ENCODE measurements at places on chromosomes 5 and 9. TPM values are rescaled to one million over a fixed set of nuclear protein-coding genes. Genes with fewer than 3 reads are reported as not detected.

GRCh38 chr5:55634209-55634805 lies 77.8 kb downstream of the SLC38A9 start:
- no peak for DNase-seq

The PTGES gene
- total RNA-seq: 27.4 TPM

The ITGA1 gene
- total RNA-seq: 2.7 TPM

DNA sequence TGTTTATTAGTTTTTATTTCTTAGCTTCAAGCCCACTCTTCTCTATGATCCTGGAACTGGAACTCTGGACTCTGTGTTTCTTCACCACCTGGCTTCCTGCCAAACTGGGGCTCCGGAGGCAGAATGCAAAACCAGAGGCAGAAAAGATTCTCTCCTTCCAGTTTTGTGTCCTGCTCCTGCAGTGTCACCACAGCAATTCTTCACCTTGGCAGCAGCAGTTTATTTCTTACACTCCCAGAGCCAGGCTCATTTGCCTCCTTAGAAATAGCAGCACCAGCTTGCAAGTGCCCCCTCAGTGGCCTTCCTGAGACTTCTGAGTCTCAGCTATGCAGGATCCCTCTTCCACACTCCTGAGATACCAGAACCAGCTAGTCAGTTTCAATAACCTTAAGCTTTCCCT lies 26.7 kb upstream of the CAMK4 start:
- no peak for DNase-seq

DNA sequence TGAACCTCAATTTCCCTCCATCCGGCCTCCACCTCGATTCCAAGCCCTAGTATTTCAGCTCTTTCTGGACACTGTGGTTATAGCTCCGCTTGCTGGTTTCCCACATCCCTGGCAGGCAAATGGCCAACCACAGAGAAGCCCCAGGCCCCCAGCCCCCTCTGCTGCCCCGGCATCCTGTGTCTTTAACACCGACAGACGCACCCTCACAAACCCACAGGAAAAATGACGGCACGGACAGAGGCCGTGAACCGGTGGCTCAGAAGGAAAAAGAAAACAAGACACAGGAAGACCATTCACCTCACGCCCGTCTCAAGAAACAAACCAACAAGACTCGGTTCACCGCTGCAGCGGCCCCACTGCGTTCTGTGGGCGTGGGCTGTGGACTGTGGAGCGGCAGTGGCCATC lies 1.5 kb upstream of the CLIC3 start:
- DNase-seq: no peak

GRCh38 chr5:159917994-159918393 lies 1.7 kb downstream of the ADRA1B start:
- DNase-seq: no peak

The AMACR gene
- total RNA-seq: 8.3 TPM

DNA sequence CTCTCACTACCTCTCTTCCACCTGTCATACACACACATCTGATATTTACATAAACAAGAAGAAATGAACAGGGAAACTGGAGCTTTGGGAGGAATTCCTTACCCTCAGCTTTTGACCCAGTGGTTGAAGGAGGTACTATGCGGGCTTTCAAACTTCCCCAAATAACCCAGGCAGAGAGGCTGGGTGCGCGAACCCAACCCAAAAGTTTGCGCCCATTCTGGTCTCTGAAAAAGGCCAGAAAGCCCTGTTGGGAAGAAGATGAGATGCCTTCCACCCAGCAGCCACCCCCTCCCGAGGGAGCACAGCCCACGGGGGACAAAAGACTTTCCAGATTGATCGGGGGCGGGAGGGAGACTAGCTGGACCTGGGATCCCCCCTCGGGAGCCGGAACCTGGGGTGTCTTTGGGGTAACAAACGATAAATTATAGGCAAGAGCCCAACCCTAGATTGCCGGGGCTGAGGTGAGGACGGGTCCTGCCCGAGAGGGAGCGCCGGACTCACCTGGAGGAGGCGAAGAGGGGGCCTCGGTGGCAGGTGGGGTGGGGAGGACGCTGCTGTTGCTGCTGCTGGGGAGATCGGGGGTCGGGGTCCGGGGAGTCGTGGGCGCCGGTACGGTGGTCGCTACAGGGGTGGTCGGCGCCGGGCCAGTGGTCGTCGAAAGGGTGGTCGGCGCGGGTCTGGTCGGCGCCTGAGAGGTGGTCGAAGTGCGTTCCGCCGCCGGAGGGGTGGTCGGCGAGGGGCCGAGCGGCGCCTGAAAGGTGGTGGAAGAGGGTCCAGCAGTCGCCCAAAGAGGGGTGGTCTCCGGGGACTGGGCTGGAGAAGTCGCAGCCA lies 798 bp downstream of the MEGF9 start:
- DNase-seq: no peak

GRCh38 chr5:1401536-1402138 lies 43.6 kb downstream of the SLC6A3 start:
- DNase-seq: no peak

DNA sequence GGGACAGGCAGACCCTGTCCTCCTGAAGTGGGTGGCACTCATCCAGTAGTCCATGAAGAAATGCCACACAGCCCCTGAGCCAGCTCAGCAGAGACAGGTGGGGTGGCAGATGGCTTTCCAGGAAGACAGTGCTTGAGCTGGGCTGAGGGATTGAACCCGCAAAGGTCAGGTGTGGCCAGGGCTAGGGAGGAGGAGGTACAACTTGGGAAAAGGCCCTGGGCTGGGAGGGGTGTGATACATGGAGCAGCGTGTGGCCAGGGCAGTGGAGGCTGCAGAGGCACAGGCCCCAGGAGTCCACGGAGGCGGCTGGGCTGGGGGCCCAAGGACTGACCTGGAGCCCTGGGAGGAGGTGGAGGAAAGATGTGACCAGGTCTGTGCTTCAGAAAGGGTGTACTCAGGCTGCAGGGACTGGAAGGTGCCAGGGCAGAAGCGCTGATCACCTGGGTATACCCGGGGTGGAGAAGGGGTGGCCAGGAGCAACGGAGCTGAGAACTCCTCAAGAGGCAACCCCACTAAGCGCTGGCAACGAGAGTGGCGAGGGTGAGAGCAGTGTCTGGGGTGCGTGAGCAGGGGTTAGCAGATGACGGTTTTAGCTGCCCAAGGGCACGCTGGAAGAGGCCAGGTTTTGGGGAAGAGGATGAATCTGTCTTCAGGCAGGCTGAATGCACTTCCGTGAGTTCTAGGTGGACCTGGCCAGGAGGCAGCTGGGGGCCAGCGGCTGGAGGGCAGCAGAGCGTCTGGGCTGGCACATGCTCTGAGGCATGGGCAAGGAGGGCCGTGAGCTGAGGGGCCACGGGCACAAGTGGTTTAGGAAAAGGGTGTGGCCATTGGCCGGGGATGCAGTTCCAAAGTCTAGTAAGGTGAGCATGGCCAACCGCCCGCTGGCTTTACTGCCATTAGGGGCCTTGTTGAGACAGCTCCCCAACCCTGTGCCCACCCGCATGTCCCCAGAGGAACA lies 3.9 kb upstream of the RABL6 start:
- DNase-seq: no peak

GRCh38 chr9:12737871-12738270 lies 36.9 kb upstream of the LURAP1L start:
- DNase-seq: no peak

DNA sequence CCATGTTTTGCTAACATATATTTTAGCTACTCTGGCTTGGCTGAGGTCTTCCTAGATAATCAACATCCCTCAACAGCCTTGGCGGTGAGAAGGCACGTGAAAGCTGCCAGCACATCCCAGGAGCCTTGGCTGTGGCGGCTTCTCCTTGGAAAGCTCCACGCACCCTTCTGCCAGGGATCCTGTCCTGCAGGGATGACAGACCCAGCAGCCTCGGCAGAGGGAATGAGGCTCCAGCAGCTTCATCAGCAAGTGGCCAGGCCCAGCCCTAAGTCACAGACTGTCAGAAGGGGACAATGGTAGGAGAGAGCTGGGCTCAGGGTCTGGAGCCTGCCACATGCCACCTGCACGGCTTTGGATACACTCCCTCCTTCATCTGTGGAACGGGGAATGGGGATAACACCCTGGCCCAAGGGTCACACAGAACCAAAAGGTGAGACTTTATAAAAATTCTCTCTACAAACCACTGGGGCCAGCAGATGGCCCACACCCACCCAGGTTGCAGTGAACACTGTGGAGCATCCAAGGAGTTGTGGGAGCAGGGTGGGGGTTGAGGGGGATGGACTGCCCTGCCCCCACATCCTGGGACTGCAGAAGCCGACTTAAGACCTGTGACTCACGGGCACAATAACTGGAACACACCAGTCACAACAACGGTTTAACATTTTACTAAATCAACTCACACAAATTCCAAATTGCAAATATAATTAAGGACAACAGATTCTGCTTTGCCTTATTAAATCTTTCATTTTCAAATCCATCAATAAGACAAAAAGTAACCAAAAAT lies 65.1 kb downstream of the MACROH2A1 start:
- no peak for DNase-seq

The LECT2 gene
- total RNA-seq: not detected

The SLC45A2 gene
- not detected for total RNA-seq

The GZMA gene
- not detected for total RNA-seq

GRCh38 chr9:89639367-89639795 lies 34.6 kb downstream of the GADD45G start:
- DNase-seq: no peak

DNA sequence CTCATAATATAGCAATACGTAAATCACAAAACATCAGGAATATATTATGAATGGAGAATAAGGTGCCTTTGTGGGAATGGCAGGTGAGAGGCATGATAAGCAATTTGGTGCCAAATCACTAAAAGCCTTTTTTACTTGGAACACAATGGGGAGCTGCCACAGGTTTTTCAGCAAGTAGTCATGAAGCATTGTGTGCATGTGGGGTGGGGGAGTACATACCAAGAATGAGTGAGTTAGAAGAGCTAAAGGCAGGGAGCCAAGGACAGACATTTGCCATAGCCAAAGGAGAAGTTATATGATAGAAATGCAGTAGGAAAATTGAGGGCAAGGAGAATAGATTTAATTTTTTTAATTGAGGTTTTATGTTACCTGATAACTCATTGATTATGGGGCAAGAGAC lies 445.0 kb upstream of the SMC2 start:
- no peak for DNase-seq

The TSSK1B gene
- total RNA-seq: not detected

GRCh38 chr9:85536076-85536475 lies 205.7 kb downstream of the AGTPBP1 start:
- DNase-seq: no peak

- no peak for DNase-seq
These were observed 71.2 kb downstream of the RAPGEF1 start for GRCh38 chr9:131668439-131669268.

- DNase-seq: no peak
These were observed 89.6 kb downstream of the RIC1 start for GRCh38 chr9:5718296-5719032.

- DNase-seq: no peak
These were observed 292.8 kb downstream of the ARHGEF28 start for GRCh38 chr5:73918791-73919221.

The ARHGEF28 gene
- 35.2 TPM for total RNA-seq

- DNase-seq: no peak
These were observed 15.9 kb downstream of the NFIL3 start for GRCh38 chr9:91407580-91408318.

The TAL2 gene
- total RNA-seq: not detected

DNA sequence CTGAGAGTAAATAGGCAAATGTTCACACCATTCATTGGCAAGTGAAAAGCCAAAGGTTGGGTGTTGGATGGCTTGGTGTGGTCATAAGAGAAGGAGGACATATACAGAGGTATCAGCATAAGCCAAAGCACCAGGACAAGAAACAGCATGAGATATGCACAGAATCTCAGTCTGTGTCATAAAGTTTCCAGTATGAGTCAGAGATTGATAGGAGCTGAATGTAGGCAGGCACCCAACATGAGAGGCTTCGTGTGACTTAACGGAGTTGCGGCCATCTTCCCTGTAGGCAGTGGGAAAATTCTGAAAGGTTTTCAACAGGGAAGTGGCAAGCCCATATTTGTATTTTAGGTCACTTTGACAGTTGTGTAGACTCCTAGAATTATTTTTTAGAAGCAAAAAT lies 54.5 kb downstream of the SNCAIP start:
- no peak for DNase-seq
